ENCODE measurements at places on chromosomes 12 and 14.

DNA sequence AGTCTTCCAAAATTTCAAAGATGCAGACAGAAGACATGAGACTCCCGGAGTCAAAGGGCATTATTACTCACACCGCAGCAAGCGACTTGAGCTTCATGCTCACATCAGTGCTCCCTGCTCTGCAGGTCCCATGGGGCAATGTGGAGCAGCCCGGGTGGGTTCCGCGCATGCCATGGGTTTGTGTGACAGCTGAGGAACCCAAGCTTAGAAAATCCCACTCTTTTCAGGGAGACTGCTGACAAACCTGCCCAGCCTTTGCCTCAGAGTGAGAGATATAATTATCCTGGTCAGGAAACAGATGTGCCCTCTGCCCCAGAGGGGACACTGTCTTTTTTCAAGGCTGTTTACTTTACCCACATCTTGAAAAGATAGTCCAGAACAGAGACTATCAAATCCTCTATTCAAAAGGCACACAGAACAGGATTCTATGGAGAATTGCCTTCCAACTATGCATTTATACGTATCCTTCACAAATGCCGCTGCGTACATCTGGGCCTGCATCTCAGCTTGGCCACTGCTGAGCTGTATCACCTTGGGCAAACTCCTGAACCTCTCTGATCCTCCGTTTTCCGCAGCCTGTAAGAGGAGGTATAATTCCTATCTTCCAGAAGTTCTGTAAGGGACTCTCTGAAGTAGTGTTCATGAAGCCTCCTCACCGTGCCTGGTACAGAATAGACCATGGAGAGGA lies 16.0 kb downstream of the C14orf132 start:
- no peak for DNase-seq

DNA sequence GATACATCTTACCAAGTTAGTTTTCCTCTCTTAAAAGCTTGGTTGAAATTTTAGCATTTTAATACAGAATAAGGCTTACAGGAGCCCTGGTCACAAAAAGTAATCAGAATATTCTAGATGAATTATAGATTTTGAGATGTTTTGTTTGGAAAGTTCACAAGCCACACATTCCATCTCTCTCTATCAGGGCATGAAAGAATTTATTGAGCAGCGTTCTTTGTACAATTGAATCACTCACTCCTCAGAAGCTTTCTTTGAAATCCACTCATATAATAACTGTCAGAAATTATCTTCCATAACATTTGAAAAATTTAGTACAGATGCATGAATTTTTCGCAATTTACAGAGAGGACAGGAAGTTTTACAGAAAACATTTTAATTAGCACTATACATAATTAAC lies 938.6 kb upstream of the MDGA2 start:
- no peak for DNase-seq

- no peak for DNase-seq
Observed at GRCh38 chr12:102685172-102685571, 204.8 kb upstream of the IGF1 start.

- DNase-seq = no peak
Observed at GRCh38 chr14:48247977-48248376, 572.6 kb upstream of the MDGA2 start.

GRCh38 chr14:24098927-24099813 lies 5.1 kb downstream of the PCK2 start:
- DNase-seq = no peak

- DNase-seq = no peak
Observed at GRCh38 chr14:101088395-101088667, 184.8 kb upstream of the RTL1 start.

- DNase-seq = no peak
Observed at GRCh38 chr12:93011100-93011499, 82.0 kb upstream of the EEA1 start.

- no peak for DNase-seq
Observed at GRCh38 chr12:94977766-94978468, 25.6 kb downstream of the NDUFA12 start.

- DNase-seq = no peak
Observed at GRCh38 chr14:97178781-97179180, 381.6 kb downstream of the VRK1 start.
